Mesothelial cell of epicardium (in vitro differentiated cells): ENCODE measurements at places on chromosomes 2 and 18.

GRCh38 chr2:135320465-135321355 lies 210.3 kb downstream of the ZRANB3 start:
- DNase-seq = no peak

DNA sequence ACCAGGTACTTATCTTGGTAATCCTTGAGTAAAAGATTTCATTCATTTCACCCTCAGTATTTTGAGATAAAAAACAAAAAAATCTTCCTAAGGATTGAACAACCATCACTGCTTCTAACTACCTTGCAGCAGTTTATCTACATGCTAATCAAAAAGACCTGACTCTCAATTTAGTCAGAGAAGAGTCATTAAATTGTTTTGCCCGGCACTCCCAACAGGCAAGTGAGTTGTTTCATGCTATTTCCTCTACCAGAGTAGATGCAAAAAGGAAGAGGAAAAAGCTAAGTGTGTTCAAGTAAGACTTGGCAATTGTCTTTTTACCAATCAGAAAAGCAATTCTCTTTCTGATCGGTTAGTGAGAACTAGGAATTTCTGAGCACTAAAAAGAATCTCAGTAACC lies 39.5 kb downstream of the MYO5B start:
- no peak for DNase-seq

GRCh38 chr2:188235364-188235763 lies 56.3 kb upstream of the GULP1 start:
- no peak for DNase-seq

DNA sequence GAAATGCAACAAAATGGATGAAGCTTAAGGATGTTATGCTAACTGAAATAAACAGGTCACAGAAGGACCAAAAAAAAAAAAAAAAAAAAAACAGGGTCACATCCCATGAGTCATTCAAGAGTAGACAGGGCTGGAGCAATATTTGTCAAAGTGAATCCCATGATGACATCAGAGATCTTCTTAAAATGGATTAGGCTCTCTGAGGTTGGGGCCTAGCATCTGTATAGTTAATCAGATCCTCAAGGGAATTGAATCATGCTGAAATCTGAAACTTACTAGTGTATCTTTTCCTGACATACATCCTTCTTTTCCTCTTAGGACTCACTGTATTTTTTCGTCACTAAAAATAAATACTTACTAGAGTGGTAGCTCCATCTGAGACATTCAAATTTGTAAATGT lies 380.6 kb upstream of the NXPH2 start:
- DNase-seq = no peak

GRCh38 chr2:36455788-36456187 lies 100.2 kb downstream of the CRIM1 start:
- DNase-seq = no peak

DNA sequence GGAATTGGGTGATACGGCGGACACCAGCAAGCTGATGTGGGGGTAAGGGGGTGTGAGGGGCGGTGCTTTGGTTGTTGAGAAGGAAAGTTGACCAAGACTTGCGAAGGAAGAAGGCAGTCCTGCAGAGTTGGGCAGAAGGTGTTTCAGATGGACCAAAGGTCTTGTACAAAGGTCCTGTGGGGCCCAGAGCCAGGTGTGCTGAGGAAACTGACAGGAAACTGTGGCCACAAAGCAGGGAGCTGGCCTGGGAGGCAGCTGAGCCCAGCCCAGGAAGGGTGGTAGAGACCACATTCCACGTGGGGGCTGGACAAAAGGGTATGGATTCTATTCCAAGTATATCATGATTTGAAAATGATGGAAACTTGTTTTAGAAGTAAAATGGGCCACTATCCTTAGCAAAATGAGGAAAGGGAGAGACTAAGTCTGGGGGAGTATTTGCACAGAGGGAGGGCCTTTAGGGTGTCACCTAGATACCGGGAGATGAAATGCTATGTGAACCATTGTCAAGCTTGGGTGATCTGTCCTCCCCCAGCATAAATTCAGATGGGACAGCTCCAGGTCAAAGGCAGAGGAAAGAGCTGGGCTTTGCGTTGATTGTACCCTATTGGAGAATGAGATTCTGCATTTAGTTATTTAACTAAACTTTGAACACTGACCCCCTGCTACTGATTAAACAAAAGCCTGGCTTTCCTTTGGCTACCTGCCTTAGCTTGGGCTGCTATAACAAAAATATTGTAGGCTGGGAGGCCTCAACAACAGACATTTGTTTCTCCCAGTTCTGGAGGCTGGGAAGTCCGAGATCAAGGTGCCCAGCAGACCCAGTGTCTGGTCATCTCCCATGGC lies 4.3 kb upstream of the EDAR start:
- no peak for DNase-seq

DNA sequence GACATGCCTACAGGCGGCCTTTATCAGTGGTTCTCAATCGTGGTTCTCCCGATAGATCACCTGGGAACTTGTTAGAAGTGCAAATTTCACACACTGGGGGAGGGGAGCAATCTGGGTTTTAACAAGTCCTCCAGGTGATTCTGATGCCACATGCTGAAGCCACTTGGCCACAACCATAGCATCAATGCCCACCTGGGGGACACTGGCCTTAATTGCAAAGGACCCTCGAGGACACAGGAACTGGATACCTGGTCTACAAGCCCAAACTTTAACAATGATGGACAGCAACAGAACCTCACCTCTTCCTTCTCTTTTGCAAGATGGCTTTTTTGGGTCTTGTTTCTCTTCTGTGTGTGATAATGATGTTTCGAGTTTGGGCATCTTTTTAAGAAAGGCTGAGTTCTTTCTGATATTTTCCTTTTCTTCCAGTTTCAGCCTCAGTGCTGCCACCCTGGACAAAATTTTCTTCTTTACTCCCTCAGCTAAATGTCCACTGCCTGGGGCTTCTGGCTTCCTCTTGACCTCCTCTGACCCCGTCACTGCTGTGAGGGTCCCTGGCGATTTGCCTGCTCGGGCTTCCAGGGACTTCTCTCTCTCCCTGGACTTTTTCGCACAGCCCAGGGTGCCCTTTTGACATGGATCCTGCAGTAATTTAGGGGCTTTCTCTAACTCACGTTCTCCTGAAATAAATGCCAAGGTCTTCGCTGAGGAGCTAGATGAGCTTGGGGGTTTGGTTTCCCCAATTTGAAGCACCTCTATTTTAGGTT lies 94.2 kb downstream of the ALPK2 start:
- no peak for DNase-seq

- DNase-seq = no peak
Measured at GRCh38 chr2:159230145-159230877, 56.2 kb downstream of the WDSUB1 start.

DNA sequence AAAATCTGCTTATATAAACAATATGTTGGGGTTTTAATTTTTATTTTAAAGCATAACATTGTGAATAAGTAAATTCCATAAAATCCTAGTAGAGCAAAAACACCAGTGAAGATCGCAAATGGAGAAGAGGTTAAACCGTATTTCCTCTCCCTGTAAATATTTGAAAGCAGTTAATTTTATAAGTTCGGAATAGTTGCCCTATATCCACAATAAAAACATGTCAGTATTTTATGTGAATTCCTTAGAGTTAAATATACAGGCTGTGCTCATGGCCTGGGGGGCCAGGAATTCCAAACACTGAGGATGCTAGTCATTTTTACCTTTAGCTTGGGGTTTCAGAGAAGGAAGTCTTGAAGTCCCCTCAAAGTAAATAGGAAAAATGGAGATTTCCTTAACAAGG lies 135.0 kb downstream of the FIGN start:
- no peak for DNase-seq

GRCh38 chr18:27719680-27720079 lies 457.2 kb downstream of the CDH2 start:
- DNase-seq = no peak

DNA sequence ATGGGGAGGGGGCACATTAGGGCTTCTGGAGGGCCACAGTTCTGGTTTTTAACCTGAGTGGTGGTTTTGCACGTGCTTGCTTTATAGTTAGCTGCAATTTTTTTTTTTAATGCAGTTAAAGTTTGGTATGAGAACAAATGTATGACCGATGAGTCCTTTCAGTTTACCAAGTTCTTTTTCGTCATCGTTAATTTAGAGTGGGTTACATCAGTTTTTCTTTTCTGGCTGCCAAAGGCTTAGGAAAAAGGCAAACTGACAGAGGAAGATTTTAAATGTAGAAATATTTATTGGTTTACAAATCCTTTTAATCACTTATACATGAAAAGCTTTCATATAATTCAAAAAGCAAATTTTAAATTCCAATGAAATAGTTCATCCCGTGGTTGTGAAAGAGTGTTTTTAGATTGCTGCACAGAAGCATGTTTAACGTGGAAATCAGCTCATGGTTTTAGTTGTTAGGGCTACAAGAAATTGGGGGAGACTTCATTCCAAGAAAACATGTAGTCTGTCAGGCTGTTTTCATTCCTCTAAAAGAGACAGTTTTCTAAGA lies 82.9 kb downstream of the MSH2 start:
- DNase-seq = no peak

- DNase-seq = no peak
Measured at GRCh38 chr2:18986046-18986445, 372.4 kb downstream of the OSR1 start.

DNA sequence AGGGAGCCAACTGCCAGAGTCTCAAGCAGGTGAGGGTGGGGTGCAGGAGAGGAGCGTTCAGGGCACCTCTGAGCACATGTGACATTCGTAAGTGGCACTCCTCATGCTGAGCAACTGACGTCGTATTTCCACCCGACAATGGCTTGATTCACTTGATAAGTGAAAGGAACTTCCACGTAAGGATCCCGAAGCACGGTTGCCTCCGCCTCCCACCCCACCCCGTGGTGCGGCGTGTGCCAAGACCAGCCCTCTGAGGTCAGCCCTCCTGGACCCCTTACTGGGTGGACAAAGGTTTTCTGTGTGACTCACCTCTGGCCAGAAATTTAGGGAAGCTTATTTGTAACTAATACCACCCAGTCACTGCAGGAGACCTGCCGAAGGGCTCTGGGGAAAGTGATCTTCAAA lies 59.9 kb downstream of the AGAP1 start:
- no peak for DNase-seq

- no peak for DNase-seq
Measured at GRCh38 chr2:19833978-19834377, 67.8 kb downstream of the TTC32 start.

- DNase-seq = no peak
Measured at GRCh38 chr2:138327967-138328366, 173.6 kb upstream of the SPOPL start.

DNA sequence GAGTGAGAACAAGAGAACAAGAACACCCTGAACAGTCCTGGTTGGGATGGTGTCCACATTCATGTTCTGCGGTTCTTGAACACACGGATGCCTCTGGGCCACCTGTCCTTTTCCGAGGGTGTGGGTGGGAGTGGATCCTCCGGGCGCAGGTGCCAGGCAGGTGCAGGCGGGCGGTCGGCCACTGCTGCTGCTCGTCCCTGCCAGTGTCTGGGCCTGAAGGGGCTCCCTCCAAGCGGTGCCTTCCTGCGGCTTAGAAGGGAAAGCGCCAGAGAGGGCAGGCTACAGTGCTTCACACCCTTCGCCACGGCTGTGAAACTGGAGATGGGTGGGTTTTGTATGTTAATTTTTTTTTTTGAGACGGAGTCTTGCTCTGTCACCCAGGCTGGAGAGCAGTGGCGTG lies 8.0 kb upstream of the D2HGDH start:
- no peak for DNase-seq

DNA sequence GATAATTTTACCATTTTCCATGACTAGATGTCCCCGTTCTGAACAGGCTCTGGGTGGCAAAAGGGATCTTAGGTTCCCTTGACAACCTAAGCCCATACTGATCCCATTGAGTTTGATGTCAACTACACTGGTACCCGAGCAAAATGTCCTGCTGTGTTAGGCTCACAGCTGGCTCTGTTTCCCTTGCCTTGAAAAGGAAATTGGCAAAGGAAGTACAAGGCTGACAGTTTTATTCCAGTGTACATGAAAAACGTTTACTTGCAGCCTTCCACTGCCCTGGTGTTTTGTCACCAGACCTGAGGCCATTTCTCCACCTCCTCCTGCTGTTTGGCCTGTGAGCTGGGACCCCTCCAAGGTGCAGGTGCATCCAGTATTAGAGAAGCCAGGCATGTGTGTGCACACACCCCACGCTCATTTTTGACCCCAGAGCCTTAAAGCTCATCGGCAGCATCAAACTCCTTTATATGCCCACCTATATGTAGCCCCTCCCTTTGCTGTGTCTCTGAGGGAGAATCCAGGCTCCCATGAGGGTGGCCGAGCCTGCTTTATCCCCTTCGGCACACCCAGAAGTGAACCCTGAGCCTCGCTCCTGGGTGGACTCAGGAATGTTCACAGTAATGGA lies 171.3 kb downstream of the NDUFA10 start:
- DNase-seq = no peak

GRCh38 chr2:48165070-48165753 lies 258.9 kb upstream of the FBXO11 start:
- no peak for DNase-seq

DNA sequence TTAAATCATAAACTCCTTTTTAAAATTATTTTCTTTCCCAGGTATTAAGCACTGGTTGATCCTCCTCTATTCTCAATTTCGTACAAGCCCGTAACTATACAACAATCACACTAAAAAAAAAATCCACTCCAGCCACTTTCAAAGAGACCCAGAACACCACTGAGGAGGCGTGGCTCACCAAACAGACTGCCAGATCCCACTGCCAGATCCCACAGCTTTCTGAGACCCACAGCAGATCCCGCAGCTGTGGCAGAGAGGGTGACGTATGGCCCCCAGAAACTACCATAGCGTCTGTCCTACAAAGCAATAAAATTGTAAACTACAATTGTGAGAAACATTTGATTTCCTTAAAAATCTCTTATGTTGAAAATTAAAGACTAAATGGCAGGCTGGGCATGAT lies 230.7 kb upstream of the PXDN start:
- no peak for DNase-seq

DNA sequence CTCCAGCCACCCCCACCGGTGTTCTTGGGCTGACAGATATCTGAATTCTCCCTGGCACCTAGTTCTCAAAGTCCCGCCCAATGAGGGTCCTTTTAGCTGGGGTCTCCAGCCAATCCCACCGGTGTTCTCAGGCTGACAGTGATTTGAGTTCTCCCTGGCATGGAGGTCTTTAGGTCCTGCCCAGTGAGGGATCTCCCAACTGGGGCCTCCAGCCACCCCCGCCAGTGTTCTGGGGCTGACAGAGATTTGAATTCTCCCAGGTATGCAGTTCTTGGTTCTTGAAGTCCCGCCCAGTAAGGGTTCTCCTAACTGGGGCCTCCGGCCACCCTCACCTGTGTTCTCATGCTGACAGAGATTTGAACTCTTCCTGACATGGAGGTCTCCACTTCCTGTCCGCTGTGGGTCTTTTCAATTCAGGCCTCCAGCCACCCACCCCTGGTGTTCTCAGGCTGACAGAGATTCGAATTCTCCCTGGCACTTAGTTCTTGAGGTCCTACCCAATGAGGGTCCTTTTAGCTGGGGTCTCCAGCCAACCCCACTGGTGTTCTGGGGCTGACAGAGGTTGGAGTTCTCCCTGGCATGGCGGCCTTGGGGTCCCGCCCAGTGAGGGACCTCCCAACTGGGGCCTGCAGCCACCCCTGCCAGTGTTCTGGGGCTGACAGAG lies 154.6 kb downstream of the ANKRD36 start:
- peak; percentile 34 for DNase-seq

DNA sequence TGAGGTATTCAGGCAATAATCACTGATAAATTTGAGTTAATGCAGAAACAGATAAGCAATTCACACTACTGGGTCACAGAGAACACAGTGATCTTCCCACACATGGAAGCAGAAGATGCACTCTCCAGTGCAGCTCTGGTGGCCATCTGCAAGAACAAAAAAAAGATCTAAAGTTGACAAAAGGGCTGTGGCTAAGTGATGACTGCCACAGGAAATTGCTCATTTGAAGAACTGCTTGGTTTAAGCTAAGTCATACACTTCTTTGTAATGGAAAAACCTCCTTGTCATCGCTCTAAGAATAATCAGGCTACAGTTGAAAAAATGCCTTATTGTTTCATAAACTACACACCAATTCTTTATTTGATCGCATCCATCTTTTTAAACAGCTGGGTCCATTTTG lies 115.1 kb downstream of the DTNB start:
- DNase-seq = no peak
